ENCODE measurements at places on chromosomes 4 and X. TPM values are rescaled to one million over a fixed set of nuclear protein-coding genes. Genes with fewer than 3 reads are reported as not detected.

DNA sequence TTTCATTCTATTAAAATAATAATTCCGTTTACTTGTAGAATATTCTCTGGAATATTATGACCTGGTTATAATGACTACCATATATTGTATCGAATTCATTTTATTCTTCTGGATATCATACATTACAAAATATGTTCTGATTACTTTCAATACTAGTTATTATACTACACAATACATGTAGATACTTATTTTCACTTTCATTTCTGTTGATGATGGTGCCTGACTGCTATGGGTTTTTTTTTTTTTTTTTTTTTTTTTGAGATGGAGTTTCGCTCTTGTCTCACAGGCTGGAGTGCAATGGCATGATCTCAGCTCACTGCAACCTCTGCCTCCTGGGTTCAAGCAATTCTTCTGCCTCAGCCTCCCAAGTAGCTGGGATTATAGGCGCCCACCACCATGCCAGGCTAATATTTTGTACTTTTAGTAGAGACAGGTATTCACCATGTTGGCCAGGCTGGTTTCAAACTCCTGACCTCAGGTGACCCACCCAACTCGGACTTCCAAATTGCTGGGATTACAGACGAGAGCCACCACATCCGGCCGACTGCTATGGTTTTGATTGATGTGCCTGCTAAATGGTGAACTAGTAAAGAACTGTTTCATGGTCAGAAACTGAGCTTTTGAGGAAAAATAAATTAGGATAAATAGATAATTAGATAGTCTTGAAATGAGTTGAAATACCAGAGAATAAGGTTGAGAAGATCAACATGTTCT, 39.5 kb downstream of the PCDH10 start:
- no peak for DNase-seq

The SYNPO2 gene
- 0.79 TPM for total RNA-seq

The USP17L17 gene
- not detected for total RNA-seq

GRCh38 chr4:69038582-69038981, 57.7 kb upstream of the UGT2B7 start:
- DNase-seq, result no peak

The SULT1B1 gene
- 16.7 TPM for total RNA-seq

GRCh38 chr4:144494280-144494679, 151.7 kb upstream of the HHIP start:
- DNase-seq, result no peak

The MAGEB2 gene
- total RNA-seq, result not detected

- DNase-seq, result no peak
Observed at GRCh38 chr4:139641218-139641617, 24.4 kb upstream of the MGST2 start.

- DNase-seq, result no peak
Observed at GRCh38 chr4:183873409-183874185, 31.5 kb upstream of the STOX2 start.

DNA sequence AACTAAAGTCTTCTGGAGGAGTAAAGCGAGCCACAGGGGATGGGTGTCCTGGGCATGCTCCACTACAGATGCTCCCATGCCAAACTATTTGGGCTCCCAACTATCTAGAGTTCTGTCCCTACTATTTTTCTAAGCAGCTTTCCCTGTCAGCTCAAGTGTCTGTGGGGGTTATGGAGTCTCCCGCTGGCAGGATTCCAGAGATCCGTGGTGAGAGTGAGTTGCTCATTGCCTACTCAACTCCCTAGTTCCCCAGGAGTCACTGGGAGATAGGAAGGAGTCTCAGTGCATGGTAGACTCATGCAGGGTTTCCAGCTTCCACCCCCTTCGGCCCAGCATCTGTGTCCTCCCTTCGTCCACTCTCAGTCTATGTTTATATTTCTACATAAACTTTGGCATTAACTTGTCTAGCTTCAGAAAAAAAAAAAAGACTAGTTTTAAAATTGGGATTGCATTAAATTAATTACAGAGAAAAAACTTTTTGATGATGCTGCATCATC, 55.1 kb upstream of the INPP4B start:
- no peak for DNase-seq

The ADH7 gene
- total RNA-seq, result not detected

The ASB9 gene
- total RNA-seq, result 0.86 TPM

The NEIL3 gene
- total RNA-seq, result not detected

- DNase-seq, result no peak
Observed at GRCh38 chr4:137956256-137956655, 285.9 kb downstream of the SLC7A11 start.

- DNase-seq, result no peak
Observed at GRCh38 chrX:102672856-102673255, 21.6 kb downstream of the GPRASP1 start.
